SK-N-MC (cell line): ENCODE measurements at places on chromosomes 7 and 10.

DNA sequence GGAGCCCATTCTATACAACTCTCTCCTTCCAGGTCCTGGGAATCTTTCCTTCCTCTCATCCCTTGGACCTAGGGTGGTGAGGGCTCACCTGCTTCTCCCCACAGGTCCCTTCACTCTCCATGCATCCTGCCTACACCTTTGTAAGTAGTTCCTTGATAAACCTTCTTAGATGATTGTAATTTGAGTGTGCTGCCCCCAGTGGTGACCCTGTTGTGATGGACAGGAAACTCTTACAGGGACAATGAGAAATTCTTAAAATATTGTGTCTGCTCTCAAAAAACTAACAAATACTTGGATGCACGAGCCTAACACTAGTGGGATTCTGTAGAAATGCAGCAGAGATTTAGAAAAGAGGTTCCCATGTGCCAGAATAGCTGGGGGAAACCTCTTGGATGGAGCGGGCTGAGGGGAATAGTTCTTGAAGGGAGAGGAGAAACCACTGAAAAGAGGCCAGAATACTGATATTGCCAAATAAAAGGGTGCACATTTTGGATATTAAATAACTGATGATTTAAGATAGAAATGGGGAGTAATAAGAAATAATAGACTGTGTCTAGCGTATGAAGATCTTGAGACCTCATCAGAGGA is 6.7 kb upstream of the PAXIP1 start:
- no peak for DNase-seq

- no peak for DNase-seq
Observed at GRCh38 chr7:7562736-7563135, 3.9 kb upstream of the MIOS start.

DNA sequence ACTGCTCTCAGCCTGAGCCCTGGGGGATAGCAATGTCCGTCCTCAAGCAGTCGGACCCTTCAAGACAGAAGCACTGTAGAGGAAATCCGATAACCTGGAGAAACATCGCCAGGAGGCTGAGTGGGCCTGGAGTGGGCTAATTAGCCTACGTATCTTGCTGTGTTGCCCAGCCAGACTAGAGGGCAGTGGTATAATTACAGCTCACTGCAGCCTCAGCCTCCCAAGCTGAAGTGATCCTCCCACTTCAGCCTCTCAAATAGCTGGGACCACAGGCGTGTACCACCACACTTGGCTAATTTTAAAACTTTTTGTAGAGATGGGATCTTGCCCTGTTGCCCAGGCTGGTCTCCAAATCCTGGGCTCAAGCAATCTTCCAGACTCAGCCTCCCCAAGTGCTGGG is 21.7 kb downstream of the LYZL2 start:
- no peak for DNase-seq

DNA sequence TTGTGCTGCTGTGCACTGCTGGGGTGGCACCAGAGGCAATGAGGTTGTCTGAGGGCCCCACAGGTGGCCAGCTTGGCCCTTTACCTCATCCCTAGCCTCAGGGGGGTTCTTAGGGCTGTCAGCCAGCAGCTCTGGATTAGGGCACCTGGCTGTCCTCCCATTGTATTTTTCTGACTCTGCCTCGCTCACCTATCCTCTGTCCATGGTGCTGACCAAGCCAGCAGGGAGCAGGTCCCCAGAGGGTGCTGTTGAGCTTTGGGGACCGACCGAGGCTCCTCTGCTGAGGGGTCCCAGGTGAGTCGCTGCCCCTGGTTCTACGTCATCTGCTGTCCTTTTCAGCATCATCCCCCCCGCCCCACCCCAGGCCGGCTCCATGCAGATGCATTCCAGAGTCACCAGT is 32.1 kb upstream of the ZNF735 start:
- no peak for DNase-seq
